ENCODE measurements at places on chromosomes 4 and X.

- DNase-seq = no peak
These were observed 181.3 kb upstream of the STK26 start for GRCh38 chrX:131841496-131842437.

GRCh38 chrX:77070202-77070918 is 376.8 kb upstream of the FGF16 start:
- no peak for DNase-seq

- DNase-seq = no peak
These were observed 62.6 kb downstream of the GLRA2 start for GRCh38 chrX:14591976-14592375.

GRCh38 chrX:720825-721224 is 90.2 kb downstream of the SHOX start:
- no peak for DNase-seq

- DNase-seq = no peak
These were observed 12.7 kb downstream of the SPRY1 start for GRCh38 chr4:123409334-123409733.

DNA sequence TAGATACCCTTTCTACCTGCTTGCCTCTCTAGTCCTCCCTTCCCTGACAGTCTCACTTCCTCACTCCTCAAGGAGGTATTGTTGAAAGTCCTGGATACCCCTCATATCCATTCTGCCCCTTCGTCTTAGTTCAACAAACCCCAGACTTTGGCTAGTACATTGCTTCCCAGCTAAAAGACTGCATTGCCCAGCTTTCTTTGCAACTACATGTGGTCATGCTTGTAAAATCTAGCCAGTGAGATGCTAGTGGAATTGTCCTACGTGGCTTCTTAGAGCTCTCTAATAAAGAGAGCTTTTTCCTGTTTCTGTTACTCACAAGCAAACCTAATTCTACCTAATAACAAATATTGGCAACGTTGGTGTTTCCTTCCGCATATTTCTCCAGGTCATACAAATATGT is 237.9 kb upstream of the PSAPL1 start:
- no peak for DNase-seq
